ENCODE measurements at places on chromosomes 13 and 19.

- DNase-seq = no peak
These were observed 341.2 kb upstream of the DACH1 start for GRCh38 chr13:72208112-72208645.

GRCh38 chr19:16325161-16325527, 518 bp downstream of the KLF2 start:
- DNase-seq = peak; percentile 75

DNA sequence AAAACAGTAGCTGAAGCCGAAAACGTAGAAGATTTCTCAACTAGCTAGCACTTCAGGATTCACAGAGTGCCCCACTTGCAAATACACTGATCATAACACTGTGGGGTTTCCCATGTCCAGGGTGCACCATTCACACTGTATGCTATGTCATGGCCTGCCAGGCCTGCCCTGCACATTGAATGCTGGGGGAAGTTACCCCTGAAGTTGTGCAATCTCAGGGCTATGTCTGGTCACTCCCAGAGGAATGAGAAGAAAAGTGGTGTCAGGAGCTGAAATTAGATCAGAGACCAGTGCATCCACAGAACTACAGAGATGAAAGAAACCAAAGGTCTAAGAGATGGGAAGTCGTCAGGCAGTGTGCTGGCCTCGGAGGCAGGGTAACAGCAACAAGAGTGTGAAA, 196.8 kb downstream of the RAP2A start:
- no peak for DNase-seq

GRCh38 chr13:31943591-31943990, 88.0 kb upstream of the FRY start:
- DNase-seq = no peak

GRCh38 chr19:8811315-8812172, 20.6 kb downstream of the ZNF558 start:
- DNase-seq = no peak

GRCh38 chr13:23739596-23739995, 149.6 kb downstream of the MIPEP start:
- DNase-seq = no peak

DNA sequence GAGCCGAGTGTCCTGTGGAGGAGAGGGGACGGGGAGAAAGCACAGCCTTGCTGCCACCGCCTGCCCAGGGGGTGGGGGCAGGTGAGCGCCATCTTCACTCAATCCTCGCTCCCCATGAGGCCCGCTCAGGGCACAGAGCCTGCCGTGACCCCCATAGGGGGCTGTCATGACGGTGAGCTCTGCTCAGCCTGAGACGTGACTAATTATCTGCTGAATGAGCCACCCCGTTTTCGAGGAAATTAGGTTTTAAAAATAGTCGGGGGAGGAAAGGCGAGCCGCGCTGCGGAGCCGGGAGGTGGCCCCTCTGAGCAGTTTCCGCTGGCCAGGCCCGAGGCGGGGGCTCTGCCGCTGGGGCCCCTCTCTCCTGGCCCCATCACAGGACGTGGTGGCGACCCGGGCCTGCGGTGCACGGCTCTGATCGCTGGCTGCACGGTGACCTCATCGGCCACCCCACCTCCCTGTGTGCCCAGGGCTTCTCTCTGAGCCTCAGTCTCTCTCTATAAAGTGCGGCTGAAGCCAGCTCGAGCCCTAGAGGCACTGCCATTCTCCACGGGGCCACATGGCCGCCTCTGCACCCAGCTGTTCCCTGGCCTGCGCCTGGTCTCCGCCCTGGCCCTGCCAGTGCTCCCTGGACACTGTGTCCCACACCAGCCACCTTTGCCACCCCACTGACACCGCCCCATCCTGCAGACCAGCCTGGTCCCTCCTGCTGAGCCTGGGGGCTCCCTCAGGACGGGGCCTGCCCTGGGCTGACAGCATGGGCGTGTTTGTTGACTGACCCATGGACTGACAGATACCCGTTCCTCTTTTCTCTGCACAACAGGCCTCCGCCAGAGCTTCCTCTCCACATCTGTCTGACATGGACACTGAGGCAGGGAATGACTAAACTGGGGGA, 28.3 kb downstream of the PIP5K1C start:
- peak; percentile 18 for DNase-seq

GRCh38 chr13:50277127-50277526, 261.9 kb downstream of the KCNRG start:
- DNase-seq = no peak

DNA sequence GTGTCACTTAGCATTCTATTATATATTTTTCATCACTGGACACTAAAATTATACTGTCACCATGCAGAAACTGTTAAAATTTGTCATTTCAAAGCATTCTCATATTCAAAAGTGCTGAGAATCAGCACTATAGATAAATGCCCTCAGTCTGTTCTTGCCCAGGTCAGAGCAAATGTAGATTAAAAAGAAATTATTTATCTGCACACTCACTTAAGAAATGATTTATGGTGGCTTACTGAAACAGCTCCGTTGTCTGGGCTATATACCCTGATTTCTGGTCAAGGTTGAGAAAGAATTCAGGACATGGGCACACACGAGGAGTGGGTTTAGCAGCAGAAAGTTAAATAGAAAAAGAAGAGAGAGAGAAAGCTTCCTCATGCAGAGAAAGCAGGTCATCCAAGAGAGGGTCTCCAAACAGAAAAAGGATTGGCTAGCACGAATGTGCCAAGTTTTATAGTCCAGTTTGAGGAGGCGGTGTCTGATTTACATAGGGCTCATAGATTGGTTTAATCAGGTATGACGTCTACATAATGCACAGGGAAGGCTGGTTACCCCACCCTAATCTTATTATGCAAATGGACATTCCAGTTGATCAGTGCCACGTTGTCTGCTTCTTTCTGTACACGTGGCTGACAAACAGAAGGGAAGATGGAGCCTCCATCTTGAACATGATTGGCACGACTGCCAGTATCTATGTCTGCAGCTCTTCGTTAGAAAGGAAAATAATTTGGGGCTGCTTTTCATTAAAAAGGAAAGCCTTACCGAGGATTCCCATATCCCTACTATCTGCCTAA, 47.3 kb upstream of the N4BP2L1 start:
- DNase-seq = no peak

DNA sequence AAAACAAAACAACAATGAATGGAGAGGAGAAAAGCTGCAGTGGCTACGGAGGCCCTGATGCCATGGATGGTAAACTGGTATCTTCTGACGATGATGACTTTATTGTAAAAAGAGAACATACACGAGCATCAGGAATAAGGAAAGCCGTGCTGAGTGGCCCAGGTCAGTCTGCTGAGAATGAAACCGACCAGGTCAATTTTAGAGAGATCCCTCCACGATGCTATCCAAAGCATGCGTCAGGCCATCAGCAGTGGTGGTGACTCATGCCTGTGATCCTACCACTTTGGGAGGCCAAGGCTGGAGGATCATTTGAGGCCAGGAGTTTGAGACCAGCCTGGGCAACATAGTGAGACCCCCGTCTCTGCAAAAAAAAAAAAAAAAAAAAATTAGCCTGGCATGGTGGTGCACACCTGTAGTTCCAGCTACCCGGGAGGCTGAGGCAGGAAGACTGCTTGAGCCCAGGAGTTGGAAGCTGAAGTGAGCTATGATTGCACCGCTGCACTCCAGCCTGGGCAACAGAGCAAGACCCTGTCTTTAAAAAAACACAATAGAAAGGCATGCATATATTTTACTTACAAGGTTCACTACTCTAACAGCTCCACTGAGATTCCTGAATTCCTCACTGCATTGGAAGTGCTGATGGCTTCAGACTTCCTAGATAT, 62.3 kb downstream of the GADD45B start:
- peak; percentile 0 for DNase-seq

DNA sequence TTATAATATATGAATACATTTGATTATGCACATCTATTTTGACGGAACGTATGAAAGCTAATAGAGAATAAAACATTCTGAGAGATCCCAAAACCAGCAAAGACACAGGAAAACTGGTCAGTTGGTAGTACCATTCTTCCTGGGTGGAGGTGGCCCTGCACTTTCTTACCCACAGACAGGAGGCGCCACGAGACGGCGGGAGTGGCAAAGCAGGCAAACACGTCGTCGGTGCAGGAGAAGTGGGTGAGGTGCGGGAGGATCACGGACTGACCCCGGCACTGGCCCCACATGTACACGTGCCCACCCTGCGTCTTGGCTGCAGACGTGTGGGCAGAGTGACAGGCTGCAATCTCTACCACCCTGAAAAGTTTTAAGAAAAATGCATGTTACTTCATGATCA, 36.1 kb downstream of the RCBTB1 start:
- DNase-seq = peak; percentile 23

- DNase-seq = no peak
These were observed 13.0 kb downstream of the C19orf25 start for GRCh38 chr19:1466018-1466460.

DNA sequence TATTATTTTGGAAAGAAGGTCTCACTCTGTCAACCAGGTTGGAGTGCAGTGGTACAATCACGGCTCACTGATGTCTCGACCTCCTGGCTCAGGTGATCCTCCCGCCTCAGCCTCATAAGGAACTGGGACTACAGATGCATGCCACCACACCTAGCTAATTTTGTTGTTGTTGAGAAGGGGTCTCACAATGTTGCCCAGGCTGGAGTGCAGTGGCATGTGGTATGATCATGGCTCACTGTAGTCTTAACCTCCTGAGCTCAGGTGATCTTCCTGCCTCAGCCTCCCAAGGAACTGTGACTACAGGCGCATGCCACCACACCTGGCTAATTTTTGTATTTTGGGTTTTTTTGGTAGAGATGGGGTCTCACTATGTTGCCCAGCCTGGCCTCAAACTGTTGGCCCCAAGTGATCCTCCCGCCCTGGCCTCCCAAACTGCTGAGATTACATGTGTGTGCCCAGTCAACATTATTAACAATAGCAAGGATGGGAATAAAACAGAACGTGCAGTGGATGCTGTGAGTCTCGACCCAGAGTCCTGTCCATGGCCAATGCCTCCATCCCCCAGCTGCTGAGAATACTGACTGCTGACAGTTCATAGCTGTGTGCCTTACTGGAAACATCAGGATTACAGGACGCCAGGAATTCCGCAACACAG, 5.4 kb upstream of the MBD3L3 start:
- no peak for DNase-seq

- no peak for DNase-seq
These were observed 311.3 kb downstream of the FGF14 start for GRCh38 chr13:102090532-102090931.

DNA sequence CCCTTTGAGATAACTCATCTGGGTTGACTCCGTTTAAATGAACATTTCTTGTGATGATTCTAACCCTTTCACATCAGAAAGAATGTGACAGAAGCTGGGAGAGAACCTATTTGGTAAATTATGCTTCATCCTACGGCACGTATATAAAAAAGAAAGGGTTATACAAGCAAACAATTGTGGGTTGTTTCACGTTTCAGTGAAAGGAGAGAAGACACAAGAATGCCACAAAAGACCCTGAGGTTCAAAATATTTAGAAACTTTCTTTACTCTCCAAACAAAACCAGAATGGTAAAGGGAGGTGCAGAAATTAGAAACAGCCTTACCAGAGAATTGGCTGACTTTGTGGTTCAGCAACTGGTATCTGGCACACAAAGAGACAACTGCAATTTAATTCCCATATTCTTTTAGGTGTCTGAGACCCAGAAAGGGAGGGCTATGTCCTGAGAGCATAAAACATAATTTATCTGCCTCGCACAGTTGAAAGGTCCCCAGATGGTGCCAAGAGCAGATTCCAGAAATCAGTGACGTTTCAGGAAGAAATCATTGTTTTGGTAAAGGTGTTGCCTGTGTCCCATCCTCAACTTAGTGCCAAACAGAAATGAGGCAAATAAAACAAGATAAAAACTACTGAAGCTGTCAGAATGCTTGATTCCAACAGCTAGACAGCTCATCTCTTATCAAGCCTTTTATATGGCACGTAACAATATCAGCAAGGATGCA, 361.4 kb downstream of the EFNB2 start:
- DNase-seq = no peak

- no peak for DNase-seq
These were observed 44.1 kb downstream of the SLITRK6 start for GRCh38 chr13:85755123-85755522.

DNA sequence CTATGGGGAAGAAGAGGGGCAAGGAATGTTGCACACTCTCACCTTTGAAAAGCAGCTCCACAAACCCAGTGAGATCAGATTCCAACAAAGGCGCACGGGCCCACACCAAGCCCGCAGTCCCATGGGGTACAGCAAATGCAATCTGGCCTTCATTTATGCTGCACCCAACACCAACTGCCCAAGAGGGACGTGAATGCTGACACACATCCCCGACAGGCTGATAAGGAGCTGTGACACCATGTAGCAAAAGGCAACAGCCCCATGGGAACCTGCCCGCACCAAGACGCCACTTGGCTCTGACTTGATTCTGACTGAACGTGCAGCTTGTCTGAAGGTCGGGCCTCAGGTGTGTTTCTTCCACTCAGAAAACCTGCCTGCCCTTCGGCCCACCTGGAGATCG, 17.3 kb downstream of the REXO1 start:
- DNase-seq = no peak

GRCh38 chr19:13962699-13963602, 10.6 kb downstream of the DCAF15 start:
- no peak for DNase-seq

DNA sequence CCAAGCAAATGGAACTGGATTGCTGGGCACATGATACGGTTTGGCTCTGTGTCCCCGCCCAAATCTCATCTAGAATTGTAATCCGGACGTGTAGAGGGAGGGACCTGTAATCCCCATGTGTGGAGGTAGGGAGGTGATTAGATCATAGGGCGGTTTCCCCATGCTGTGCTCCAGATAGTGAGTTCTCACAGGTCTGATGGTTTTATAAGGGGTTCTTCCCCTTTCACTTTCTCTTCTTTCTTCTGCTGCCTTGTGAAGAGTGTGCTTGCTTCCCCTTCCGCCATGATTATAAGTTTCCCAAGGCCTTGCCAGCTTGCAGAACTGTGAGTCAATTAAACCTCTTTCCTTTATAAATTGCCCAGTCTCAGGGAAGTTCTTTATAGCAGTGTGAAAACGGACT, 32.6 kb upstream of the MTIF3 start:
- DNase-seq = no peak

DNA sequence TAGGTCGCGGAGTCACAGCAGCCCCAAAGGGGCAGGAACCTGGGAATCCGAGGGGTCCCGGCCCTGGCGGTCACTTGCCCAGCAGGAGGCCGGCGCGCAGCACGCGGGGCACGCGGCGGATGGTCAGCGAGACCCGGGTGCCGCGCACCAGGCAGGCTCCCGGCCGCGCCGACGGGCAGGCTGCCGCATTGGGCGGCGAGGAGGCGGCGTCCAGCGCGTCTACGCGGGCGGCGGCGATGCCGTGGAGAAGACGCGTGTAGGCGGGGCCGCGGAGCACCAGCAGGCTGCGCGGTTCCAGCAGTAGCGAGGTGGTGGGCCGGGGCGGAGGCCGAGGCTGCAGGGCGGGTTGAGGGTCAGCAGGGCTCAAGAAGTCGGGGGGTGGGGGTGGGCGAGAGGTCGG, 607 bp upstream of the SYNE4 start:
- DNase-seq = peak; percentile 66

All from CD4-positive, alpha-beta T cell treated with Interleukin-17A for 4 hours (primary cell).